Activated T-cell treated with anti-CD3 and anti-CD28 coated beads, Interleukin-2, amount 50 U/mL, for 24 hours (primary cell): ENCODE measurements at places on chromosomes 5 and 9.

- DNase-seq: no peak
Observed at GRCh38 chr9:71920456-71921189, 9.2 kb downstream of the C9orf85 start.

- DNase-seq: no peak
Observed at GRCh38 chr5:173208296-173208695, 26.7 kb downstream of the NKX2-5 start.

DNA sequence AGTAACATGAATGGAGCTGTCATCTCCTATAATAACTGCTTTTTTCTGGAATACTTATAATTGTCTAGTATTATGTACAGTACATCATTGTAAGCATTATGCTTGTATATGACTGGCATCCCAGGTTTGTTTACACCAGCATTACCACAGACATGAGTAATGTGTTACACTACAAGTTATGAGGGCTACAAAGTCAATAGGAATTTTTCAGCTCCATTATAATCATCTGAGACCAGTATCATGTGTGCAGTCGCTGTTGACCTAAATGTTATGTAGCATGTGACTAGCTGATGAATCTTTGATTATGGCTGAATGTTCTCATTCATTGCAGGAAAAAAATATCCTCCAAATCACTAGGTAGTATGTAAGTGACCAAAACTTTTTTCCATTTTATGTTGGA, 2.2 kb downstream of the ZCCHC9 start:
- DNase-seq: no peak

DNA sequence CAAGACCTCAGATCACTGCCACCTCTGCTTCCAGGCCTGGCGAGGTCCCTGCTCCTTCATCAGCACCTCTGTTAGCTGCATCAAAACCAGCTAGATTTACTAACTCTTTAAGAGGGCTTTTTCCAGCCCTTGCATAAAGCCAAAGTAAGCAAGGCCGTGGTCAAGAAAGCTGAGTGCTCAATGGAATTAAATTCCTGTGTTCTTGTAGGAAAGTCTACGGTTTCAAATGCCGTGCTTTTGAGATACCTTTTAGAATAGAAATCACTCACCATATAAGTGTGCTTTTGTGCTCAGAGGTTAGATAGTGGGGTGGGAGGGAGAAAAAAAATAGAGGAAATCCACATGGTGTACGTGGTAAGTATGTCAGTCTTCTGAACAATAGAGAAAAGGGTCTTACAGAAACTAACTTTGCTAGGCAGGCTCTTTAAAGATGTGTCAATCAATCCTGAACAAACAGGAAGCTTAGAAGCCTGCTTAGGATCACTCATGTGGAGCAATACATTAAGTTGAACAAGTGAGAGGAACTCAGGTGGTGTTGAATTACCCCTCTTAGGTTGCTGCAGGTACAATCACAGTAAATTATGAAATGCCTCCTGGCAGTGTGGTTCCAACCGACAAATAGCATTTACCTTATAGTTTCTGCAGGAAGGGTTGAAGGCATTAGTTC, 79.7 kb downstream of the SEMA6A start:
- no peak for DNase-seq
